Stimulated activated naive CD8-positive, alpha-beta T cell treated with anti-CD3 and anti-CD28 coated beads, Interleukin-15, Interleukin-2, amounts not matched to agents 100 U/mL and 50 U/mL, for 24 hours (primary cell): ENCODE measurements at places on chromosomes 6 and 20.

- DNase-seq: no peak
Measured at GRCh38 chr6:20816126-20816525, 281.9 kb downstream of the CDKAL1 start.

DNA sequence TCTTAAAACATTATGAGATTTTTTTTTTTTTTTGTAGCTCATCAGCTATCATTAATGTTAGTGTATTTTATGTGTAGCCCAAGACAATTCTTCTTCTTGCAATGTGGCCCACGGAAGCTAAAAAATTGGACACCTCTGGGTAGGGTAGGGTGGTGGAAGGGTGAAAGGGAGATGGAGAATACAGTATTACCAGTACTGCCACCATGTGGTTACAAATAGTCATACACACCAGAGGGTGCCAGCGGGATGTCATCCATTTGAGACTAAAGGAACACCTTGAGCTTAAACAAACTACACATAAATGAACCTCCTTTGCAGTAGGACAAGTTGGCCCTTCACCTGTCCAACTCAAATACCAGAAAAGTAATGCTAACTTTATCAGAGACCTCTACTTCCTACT, 601.9 kb downstream of the HTR1B start:
- DNase-seq: no peak

- DNase-seq: no peak
Measured at GRCh38 chr6:135935941-135936601, 84.6 kb downstream of the PDE7B start.

- DNase-seq: no peak
Measured at GRCh38 chr6:75493400-75494064, at the start of gene FILIP1. Gene FILIP1, minus strand, starts transcription at chr6:75493800. Its CDS starts 78,828 bp downstream, at chr6:75414972.

- DNase-seq: no peak
Measured at GRCh38 chr6:158459726-158460125, 100.2 kb upstream of the TMEM181 start.
